NCI-H2171 (cell line): ENCODE measurements at places on chromosomes 11 and 22.

GRCh38 chr11:104881117-104881794, 17.0 kb downstream of the CASP12 start:
- DNase-seq = no peak

GRCh38 chr22:20748731-20749428, 25.0 kb upstream of the SERPIND1 start:
- no peak for DNase-seq

GRCh38 chr11:16873289-16873688, 134.8 kb downstream of the C11orf58 start:
- DNase-seq = no peak

- DNase-seq = no peak
Measured at GRCh38 chr11:36447514-36447913, 62.6 kb downstream of the TRAF6 start.

DNA sequence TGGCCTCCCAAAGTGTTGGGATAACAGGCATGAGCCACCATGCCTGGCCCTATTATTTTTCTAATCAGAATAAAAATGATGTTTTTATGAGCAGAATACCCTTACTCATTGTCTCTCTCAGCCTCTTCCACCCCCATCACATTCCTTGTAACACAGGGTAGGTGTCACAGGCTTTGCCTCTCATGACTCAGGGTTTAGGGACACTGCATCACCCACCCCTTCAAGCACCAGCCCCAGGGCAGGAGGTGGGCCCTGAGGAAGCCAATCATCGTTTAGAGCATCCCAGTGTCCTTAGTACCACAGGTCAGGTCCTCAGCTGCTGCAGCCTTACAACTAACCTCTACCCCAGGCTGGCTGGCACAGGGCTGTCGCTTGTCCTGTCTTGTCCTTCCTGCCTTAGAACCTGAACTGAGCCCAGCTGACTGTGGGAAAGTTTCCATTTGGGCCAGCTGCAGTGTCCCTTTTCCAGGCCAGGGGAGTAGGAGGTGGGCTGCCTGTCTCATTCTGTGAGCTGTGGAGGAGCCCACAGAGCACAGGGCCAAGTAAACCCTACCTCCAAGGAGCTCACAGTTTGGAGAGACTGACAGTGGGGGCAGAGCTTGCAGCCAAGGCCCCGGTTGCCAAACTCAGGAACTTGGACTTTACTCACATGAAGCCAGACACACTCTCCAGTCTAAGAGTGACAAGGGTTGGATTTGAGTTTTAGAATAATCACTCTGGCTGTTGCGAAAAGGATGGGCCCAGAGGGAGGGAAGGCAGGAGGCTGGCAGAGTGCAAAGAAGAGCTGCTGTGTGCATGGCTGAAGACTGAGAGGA, 19.5 kb upstream of the UVRAG start:
- DNase-seq = no peak

- no peak for DNase-seq
Measured at GRCh38 chr11:110294509-110294908, 1.9 kb downstream of the RDX start.

DNA sequence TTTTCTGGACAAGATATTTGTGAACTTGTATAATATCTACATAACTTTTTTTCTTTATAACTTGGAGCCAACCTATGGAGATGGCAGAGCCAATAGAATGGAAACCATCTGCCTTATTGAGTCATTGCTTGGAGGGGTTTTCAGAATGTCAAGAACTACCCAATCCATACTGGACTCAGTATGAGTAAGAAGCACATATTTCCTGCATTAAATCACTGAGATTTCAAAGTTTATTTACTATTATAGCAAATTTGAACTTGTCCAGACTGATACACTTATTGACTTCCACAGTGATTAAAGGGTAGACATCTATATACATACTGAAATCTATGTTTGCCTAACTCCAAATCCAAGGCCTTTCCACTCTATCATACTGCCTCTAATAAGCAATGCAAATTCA, 704.0 kb downstream of the KCNA4 start:
- no peak for DNase-seq

DNA sequence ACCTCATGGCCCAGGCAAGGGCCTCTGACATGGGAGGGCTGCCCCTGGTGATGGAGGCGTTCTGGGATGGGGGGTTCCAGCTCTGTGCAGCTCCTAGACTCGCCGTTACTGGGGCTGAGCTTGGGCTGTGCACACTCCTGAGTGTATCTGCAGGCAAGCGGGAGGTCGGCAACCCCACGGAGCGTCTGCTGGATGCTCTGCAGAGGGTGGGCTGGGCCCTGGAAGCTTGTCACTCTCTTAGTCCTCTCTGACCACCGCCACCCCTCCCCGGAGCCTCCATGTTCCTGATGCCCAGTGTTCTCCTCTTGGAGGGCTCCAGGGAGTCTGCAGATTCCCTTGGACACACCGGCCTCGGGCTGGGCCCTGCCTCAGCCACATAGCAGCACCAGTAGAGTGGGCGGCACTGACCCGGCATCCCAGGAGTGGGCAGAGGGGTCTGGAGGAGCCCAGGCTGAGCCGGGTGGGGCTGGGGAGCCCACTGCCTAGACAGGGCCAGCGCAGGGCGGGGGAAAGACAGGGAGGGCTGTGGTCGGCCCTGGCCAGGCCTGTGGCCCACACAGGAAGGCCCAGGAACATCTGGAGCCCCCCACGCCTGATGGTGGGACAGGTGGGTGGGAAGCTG, 20.6 kb upstream of the MUC5B start:
- DNase-seq = no peak
